ENCODE measurements at places on chromosomes 3 and 15.

DNA sequence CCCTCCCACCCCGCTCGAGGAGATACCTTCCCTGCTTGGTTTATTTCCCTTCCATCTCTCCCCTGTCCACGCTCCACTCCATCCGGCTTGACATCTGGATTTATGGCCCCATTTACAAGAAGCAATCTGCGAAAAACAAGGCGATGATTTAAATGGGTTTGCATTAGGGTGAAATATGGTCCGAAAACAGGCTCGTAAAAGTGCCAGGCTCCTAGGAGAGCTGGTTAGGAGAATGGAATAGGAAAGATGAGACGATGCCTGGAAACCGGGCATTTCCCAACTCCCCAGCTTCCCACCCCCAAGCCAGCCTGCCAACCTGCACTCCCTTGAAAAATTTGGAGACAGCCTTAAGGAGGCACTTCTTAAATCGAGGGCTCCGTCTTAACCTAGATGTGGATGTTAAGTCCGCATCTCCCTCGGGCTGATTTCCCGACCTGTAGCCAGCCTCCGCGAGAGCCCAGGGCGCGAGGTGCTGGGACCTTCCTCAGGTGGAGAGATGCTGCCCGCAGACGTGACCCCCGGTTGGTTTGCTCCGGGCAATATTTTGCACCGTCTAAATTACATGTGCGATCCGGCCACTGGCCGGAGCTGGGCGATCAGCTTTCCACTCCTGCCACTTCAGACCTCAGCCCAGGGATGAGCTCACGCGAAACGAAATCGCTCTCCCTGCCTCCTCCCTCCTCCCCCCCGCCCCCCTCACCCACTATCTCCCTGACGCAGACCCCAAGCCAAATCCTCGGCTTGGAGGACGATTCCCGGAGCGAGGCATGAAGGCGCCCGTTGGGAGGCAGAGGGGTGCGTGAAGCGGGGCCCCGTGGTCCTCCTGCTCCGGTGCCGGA is 1.3 kb downstream of the GRM7 start:
- no peak for DNase-seq

DNA sequence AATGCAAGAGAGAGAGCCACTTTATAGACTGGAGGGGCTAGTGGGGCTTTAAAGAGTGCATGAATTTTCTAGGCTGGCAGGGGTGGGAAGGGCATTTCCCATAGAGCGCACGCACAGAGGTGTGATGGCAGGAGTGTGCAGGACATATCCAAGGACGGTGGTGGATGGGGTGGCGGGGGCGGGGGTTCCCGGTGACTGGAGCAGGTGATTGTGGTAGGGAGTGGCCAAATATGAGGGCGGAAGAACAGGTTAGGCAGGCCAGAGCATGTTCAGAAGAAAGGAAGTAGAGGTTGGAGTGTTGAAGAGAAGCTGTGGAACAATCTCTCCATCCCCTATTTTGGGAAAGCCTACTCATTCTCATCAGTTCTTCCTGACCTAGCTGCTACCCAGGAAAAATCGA is 18.1 kb downstream of the FAM81A start:
- DNase-seq, result no peak

DNA sequence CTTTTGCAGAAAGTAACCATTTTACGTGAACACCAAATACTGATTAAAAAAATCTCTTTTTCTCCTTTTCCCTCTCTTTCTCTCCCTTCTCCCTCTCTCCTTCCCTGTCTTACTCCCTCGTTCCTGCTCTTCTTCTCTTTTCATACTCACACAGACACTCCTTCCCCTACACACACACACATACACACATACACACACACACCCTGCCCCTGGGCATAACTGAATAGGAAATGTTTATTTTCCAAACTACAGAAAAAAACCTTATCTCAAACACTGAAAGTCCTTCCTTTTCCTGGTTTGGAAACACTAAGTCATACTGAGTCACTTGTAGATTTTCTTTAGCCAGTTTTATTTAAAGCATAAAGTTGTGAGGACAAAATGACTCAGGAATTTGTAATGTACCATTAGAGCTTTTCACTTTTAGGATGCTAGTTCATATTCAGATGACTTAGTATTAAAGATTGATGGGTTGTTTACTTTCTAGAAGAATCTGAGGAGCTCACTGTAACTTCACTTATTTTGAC is 62.4 kb downstream of the MBNL1 start:
- DNase-seq, result no peak

DNA sequence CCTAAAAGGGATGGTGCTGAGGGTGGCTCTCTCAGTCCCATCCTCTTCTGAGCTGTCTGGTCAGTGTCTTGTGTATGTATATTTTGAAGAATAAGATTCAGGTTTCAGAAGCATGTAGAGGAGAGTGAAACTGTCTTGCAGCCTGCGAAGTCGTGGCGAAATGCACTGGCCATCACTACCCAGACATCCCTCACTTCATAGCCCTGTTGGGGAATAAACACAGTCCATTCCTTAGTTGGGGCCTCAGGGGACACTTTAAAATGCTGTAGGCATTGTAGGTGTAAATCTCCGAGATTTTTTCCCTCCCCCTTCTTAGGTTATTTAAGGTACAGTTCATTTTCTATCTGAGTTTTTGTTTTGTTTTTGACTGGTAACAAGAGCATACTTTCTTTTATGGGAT is 93.8 kb downstream of the DNASE1L3 start:
- no peak for DNase-seq

DNA sequence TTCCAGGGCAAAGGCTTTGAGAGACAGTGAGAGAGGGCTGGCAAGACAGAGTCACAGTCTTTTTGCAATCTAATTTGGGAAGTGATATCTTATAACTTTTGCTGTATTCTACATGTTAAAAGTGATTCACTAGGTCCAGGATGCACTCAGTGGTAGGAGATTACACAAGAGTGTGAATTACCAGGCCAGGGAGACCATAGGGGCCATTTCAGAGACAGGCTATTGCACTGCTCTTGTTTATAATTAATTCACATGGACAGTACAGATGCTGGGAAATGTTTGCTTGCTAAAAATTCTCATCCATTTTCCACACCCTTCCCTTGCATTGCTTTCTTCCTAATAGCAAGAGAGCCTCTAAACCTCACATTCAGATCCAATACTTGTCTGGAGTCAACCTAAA is 22.6 kb upstream of the POMGNT2 start:
- DNase-seq, result no peak

- DNase-seq, result no peak
These were observed 180.0 kb downstream of the CBLB start for GRCh38 chr3:105688821-105689220.

DNA sequence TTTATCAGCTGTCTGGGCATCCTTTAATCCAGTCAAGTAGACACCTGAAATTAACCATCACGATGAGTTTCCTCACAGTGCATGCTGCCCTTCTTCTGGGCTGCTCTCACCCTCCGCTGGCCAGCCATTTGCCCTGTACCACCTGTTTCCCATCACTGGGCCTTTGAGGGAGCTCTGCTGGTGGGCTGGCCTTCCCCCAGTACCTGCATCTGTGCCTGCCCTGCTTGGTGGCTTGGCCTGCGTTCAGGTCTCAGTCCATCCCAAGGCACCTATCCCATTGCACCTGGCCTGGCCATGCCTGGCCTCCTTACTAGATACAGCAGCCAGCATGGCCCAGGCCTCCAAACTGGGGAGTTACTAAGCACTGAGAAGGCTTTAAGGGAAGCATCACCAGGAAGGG is 413.2 kb downstream of the NTRK3 start:
- DNase-seq, result no peak

DNA sequence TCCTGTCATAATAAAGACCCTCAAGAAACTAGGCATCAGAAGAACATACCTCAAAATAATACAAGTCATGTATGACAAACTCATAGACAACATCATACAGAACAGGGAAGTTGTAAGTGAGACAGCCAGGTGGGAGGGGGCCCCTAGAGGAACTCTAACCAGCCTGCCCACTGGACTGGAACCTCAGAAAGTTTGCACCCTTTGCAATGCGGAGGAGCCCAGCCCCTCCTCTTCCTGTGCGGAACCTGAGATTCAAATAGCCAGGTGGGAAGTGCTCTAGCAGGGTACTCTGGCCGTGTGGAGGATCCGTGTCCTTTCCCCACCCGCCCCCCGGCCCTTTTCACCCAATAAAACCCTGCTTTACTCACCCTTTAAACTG is 387.0 kb upstream of the CBLB start:
- DNase-seq, result no peak

DNA sequence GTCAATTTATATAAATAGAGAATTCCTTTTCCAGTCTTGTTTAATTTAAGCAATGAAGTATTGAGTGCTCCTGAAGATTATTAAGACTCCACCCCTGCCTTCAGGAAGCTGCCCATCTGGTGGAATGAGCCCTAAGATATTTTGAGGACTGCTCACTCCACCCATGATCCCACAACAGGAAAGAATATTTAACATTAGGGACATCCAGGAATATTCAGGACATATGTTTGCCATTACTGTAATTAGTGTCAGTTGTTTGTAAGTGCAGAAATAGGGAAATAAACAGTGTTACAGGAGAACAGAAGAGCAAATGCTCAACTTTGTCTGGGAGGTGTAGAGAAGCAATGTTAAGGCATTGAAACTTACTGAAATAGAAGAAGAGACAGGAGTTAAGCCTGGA is 375.0 kb downstream of the ROBO2 start:
- DNase-seq, result no peak

GRCh38 chr3:30680789-30681648 is 74.6 kb downstream of the TGFBR2 start:
- DNase-seq, result no peak

DNA sequence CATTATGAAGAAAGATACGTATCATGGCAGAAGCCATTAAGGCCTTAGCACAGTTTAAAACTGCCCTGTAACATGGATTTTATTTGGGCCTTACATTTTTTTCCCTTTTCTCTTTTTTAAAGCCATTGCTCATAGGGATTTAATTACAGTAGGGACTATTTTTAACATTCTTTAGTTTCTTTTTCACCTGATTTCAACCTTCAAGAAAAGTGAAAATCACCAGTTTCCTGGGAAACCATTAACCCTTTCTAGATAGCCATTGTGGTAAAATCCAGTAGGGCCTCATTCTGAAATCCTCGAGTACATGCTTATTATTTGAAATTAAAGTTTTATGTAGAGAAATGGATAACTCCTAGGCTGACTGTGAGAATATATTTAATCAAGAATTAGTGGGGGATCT is 3.1 kb downstream of the SPRED1 start:
- no peak for DNase-seq

GRCh38 chr15:74517096-74517495 is 23.9 kb upstream of the ARID3B start:
- no peak for DNase-seq

Data from right renal cortex interstitium (tissue), 3 donors.